ENCODE measurements at places on chromosomes 5 and 9.

DNA sequence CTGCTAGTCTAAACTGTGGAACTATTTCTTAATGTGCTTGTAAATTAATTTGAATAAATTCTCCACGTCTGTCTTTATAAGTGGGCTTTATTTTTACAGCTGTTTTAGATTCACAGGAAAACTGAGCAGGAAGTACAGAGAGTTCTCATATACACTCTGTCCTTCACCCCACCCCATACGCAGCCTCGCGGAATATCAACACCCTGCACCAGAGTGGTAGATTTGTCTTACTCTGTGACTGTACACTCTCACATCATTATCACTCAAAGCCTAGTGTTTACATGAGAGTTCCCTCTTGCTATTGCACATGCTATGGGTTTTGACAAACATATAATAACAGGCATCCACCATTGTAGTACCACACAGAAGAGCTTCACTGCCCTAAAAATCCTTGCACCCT, 179.7 kb upstream of the DAB2 start:
- DNase-seq = no peak

DNA sequence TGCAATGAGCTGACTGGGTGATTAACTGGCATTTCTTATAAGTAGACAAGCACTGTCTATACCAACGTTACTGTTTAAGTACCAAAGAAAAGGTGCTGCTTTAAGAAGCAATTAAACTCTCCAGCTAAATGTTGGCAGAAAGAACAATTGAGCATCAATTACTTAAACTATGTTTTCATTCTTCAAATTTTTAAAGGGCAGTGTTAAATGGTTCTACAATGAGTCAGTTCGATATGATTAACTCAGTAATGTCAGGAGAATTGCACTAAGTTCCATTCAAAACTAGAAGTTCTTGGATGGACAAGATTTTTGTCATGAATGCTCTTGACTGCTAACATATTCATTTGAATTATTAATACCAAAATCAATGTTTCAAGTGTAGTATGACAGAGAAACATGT, 593.7 kb downstream of the DNAH5 start:
- DNase-seq = no peak

DNA sequence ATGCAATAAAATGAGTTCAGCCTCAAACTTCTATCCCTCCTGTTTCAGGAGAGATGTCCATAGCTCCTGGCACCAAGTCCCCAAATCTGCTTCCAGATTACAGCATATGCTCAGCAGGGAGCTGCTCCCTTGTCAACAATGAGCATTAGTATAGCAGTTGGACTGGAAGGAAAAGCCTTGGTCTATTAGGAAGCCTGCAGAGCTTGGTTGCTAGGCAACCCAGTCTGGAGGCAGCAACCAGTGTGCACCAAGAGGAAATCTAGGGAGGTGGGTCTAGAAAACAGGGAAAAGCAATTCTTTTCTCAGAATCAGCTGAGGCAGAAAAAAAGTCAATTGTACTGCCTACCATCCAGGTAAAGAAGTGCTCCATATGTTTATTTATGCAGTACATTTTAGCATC, 229.5 kb upstream of the NMUR2 start:
- DNase-seq = no peak

DNA sequence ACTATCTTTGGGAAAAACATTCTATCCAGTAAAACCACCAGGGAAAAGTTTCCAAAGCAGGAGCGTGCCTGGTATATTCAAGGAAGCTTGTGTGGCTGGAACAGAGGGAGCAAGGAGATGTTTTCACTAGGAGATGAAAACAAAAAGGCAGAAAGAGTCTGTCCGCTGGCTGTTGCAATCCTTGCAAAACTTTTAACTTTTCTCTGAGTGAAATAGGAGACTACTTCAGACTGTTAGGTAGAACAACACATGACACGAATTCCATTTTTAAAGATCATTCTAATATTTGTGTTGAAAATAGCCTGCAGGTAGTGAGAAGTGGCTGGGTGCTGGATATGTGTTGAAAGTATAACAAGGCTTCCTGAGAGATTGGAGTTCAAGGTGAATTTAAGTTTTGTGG, 69.5 kb downstream of the PRR16 start:
- DNase-seq = no peak

DNA sequence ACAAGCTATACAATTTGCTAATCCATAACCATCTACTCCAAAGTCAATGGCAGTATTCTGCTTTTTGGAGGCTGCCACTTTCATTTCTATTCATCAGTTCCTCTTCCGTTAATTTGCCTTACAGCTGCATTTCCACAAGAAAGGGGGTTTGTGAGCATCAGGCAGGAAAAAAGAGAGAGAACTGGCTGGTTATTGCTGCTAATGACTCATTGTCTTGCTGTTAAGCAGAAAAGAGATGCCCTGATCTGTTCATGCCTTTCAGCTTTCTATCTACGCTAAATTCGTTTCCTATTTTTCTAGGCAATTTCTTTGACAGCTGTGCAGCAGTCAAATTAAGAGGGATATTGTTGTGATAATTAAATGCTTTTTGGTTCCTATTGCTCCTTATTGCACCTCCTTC, 65.9 kb upstream of the GNAQ start:
- DNase-seq = peak; percentile 79

DNA sequence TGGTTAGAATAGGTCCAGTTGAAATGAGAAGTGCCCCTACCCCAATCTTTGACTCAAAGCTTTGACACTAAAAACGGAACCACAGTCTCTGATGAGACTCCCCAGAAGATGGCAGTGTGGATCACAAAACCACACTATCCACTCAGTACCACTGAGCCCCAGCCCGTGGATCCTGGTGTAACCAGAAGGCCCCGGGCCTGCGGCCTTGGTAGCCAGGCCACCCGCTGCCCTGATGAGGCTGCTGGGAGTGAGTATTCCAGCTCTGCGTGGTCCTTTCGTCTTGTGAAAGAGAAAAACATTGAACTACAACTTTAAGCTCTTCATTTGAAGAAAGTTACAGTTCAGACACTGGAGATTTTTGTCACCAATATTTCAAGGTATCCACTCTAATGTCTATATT, 42.2 kb upstream of the FBP1 start:
- no peak for DNase-seq

DNA sequence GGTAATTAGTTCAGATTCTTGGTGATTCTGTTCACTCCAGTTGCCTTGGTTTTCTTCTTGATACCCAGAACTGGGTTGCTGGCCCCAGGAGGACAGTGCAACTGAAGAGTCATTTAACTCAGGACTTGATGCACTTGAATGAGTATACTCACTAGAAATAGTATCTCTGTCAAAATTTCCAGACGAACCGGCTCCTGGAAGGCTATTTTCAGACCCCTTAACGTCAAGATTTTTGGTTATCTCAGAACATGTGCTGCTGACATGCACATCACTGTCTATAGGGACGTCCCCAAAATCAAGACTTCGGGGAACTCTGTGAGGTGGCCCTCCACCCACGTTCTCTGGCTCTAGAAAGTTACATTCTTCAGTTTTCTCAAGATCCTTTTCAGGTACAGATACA, 56.7 kb upstream of the PCA3 start:
- DNase-seq = no peak

DNA sequence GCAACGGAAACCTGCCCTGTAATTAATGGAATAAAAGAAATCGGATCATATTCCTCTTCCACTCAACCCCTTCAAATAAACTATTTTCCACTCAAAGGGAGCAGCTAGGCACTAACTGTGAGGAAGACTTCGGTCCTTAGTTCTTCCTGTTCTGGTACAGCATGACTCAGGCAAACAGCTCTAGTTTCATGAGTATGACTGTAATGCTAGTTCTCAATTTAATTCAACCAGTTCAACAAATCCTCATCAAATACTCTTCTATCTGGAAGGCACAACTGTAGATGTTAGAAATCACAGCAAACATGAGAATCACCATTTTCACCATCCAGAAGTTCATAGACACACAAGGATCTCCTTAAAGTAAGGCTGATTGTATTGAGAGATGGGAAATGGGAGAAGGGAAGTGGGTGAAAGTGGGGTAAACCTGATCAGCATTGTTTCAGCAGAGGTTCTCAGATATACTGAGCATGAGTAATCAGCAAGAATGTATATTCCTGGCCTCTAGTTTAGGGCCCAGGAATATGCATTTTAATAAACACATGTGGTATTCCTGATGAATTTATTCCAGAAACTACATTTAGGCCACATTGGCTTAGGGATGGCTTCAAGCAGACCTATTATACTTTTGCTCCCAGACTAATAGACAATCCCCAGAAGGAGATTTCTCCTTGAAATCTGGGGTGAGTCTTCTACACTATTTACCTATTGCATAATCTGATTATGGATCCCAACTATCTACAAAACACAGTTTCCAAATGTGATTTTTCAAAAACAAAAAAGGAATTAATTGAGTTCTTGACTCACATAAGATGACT, 141.1 kb upstream of the SLC12A2 start:
- DNase-seq = no peak

GRCh38 chr9:123263227-123263626, 5.2 kb downstream of the STRBP start:
- DNase-seq = no peak

GRCh38 chr5:155665361-155665760, 651.8 kb downstream of the KIF4B start:
- DNase-seq = no peak

DNA sequence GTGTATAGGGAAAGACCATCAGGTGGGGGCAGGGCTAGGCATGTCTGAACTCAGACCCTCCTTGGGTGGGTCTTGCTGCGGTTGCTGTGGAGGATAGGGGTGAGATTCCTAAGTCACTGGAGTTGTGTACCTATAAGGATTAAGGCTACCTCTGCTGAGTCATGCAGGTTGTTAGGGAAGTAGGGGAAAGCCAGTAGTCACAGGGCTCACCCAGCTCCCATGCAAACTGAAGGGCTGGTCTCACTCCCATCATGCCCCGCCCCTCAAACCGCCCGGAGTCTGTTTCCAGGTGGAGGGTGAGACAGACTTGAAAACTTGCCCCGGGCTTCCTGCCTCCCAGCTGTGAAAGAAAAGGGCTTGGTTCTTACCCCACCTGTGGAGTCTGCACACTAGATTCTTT, 161.8 kb downstream of the CAVIN4 start:
- no peak for DNase-seq

DNA sequence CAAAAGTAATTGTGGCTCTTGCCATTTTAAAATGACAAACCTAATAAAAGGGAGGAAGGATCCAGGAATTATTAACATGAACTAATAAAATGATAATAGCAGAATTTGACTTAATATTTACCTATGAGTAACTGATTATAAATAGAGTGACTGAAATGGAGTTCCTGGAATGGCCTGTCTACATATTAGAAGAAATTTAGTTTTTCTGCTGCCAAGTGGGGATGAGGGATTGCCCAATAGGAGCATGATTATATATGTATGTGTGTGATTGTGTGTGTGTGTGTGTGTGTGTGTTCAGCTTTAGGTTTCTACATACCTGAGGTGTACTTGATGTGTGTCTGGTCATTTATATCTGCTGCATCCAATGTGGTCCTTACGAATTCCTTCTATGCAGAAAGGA, 36.6 kb upstream of the ITGA1 start:
- no peak for DNase-seq

GRCh38 chr9:112869041-112869529, 21.6 kb downstream of the SLC46A2 start:
- no peak for DNase-seq

DNA sequence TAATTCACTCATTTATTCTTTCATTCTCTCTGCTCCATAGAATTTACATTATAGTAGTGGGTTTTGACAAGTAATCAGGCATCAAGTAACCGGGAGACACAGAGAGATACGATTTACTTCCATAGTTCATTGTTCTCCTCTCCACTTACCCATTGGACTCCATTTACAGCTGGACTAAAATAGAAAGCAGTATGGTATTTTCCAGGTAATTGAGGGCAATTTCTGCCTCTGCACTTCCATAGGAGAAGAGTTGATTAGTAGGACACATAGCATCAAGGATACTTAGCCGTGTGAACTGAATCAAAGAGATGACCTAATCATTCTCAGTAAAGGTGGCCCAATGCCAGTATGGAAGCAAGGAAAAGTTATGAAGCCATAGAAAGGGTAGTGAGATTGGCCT, 244.4 kb downstream of the COX7C start:
- no peak for DNase-seq

DNA sequence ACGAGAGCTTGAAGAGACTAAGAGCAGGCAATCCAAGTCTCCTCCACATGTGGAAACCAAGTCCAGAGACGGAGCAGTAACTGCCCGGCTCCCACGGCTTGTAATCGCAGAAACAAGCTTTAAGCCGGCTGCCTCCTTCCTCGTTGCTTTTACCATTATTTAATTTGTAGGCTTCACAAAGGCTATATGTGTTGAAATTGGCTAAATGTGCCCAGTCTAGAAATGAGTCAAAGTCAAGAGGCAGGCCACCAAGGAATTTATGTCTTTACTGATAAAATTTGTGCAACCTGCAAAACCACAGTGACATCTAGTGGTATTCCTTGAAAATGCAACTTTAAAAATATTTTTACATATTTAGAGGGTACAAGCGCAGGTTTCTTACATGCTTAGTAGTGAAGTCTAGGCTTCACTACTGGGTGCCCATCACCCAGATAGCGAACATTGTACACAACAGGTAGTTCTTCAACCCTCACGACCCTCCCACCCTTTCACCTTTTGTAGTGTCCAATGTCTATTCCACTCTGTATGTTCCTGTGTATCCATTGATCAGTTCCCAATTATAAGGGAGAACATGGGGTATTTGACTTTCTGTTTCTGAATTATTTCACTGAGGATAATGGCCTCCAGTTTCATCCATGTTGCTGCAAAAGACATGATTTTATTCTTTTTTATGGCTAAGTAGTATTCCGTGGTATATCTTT, 33.5 kb upstream of the EBF1 start:
- no peak for DNase-seq

- DNase-seq = no peak
Observed at GRCh38 chr5:136062366-136063274, 33.8 kb downstream of the TGFBI start.
